ENCODE measurements at places on chromosomes 3 and 15.

- no peak for DNase-seq
Measured at GRCh38 chr15:62503451-62503850, 338.4 kb upstream of the C2CD4B start.

GRCh38 chr15:52023169-52023922 lies 4.3 kb downstream of the MAPK6 start:
- DNase-seq: no peak

DNA sequence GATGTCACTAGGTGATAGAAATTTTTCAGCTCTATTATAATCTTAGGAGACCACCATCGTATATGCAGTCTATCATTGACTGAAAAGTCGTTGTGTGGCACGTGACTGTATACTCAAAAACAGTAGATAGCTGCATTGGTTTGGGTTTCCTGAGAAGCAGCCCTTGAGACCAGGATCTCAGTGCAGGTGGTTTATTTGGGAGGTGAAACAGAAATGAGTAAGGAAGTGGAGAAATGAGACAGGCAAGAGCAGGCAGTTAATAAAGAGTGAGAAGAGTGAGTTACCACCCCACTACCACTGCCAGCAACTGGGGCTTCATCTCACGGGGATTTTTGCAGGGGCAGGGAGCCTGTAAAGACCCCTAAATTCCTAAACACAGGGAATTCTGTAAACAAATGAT lies 221.0 kb downstream of the SHQ1 start:
- no peak for DNase-seq

DNA sequence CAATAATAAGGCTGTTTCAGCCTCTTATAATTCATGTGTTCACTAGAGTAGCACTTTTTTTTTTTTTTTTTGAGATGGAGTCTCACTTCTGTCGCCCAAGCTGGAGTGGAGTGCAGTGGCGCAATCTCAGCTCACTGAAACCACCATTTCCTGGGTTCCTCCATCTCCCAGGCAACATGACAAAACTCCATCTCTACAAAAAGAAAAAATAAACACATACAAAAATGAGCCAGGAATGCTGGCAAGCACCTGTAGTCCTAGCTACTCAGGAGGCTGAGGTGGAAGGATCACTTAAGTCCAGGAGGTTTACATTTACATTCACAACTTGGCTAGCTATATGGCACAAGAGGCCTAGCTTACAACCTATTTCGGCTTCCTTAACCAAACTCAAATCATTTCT lies 6.8 kb downstream of the USP4 start:
- DNase-seq: no peak

GRCh38 chr15:74868059-74868458 lies 5.1 kb downstream of the SCAMP2 start:
- no peak for DNase-seq

DNA sequence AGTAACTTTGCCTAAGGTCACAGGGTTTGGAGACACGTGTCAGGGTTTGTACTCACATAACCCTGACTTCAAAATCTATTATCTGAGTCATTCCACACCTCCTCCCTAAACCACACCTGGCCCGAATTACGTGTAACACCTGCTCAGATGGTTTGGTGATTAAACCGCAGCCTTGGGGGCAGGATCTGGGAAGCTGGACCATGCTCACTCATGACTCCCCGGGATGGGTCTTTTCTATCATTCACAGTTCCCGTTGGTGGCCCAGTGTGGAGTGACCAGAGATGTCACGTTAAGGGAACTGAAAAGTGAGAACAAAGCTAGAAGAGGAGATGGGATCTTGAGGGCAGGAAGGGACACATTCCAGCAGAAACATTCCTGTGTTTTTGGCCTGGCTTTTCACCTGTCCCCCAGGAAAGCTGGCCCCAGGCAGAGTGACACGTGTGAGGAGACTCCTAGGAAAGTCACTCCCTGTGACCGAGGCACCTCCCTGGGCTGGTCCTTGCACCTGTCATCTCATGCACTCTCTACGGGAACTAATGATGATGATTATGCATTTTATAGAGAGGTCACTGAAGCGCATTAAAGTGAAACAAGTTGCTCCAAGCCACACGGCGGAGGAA lies 75.4 kb upstream of the POMGNT2 start:
- DNase-seq: no peak

DNA sequence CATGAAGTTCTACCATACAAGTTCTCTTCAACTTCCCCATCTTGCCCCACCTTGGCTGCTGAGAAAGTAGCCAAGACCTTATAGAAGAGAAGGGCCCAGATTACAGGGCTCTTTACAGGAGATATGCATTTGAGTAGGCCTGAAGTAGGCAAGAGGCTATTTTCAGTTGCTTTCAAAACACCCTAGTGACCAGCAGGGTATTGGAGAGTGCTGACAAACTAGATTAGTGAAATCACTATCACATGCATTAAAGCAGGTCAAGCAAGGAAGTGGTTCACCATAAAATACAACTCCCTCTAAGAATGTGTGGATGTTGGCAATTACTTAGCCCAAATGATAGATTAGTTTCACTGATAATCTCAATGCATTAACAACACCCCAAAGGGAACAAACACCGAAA lies 2.7 kb upstream of the LZTFL1 start:
- no peak for DNase-seq

DNA sequence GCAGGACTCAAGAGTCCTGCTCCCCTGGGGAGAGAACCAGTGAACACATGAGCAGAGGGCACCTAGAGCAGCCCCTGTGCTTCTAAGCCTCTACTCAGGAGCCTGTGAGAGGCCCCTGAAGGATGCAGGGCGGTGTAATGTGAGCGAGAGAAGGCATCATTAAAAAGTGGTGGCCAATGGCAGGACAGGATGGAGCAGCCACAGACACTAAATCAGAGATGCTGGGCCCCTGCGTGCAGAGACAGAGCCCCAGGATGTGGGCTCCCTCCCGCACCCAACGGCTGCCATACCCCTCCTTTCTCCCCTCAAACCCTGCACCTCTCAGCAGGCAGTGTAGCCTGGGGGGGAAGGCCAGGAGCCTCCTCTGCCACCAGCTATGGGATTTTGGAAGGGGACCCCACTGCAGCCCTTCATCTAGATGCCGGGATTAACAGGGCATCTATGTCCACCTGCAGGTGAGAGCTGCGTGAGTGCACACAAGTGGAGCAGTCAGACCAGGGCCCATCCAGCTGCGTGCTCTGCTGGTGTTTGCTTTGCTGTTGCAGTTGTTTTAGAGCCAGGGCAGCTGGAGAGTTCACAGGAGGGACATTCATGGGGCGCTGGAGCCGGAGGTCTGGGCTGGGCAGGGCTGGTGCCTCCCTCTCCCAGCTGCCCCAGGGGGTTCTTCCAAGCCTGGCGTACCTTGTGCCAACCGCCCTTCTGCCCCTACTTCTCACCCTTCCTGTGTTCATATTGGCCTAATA lies 5.1 kb upstream of the IQSEC1 start:
- DNase-seq: no peak

DNA sequence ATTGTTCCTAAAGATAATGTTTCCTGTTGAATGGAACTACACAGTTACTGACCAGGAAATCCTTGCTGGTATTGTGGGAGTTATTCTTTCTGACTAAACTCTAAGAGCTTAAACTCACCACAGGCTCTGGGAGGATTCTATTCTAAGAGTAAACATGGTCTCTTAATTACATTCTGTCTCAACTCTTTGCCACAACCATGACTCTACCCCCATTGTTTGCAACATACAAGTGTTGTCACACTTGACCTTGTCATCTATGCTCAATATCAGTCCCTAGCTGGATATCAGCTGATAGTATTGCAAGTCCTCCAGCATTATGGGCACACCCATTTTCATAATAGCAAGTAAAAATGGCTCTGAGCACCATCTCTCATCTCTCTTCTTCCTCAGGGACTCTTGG lies 29.6 kb upstream of the SECISBP2L start:
- DNase-seq: no peak

DNA sequence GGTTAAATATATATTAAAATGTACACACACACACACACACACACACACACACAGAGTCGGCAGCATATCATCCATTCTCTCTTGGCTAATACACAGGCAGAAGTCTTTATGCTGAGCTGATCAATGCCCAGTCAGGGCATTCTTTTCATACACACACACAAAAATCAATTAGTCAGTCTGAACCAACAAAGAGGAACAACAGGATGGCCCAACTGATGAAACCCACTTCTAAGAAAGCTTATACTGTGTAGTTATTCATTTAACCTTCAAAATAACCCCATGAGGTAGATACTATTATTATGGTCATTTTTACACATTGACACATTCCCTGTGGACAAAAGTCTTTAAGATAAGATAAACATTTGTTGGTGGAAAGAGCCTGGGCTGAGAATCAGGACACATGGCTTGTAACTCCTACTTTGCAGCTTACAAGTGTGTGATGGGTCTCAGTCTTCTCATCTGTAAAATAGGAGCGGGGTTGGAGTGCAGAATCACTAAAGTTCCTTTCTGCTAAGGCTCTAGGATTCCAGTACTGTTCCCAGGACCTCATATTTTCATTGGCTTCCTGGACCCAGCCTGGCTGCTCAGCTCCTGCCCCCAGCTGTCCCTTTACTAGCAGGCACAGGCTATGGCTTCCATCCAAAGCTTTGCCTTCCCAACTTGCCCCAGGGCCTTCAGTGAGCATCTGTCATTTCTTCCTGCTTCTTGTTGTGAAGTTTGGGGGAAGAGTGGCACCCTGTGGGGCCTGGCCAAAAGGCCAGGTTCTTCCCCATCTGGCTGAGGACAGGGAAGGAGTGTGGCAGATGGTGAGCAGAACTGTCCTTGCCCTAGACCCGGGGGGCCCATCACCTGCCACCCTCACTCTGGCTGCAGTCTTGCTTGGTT lies 27.2 kb upstream of the GLCE start:
- no peak for DNase-seq

- DNase-seq: no peak
Measured at GRCh38 chr3:85678713-85679112, 719.9 kb downstream of the CADM2 start.

Data from naive B cell (primary cell).